HuH-7 (cell line): ENCODE measurements at places on chromosomes 3 and 15.

GRCh38 chr3:128588147-128588546 is 62.5 kb downstream of the RPN1 start:
- DNase-seq = no peak

- DNase-seq = peak; percentile 95
These were observed 8.1 kb downstream of the FAM131A start for GRCh38 chr3:184345317-184346144.

GRCh38 chr3:48762816-48763215 is 45.8 kb upstream of the IP6K2 start:
- DNase-seq = no peak

DNA sequence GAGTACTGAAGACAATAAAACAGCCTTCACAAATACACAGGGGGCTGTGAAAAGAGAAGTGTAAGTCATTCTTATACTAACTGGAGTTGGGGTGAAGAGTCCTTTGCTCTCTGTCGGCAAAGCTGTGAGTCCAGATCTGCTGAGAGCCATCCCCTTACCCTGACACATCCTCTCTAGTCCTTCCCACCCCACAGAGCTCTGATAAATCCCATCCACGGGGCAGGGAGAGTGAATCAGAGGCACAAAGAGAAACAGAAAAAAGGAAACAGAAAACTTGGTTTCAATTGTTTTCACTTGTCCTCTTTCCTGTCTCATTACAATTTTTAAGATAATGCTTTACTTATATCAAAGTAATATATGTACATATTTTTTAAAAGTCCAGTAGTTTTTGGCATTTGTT is 18.2 kb upstream of the ZNF639 start:
- DNase-seq = no peak

DNA sequence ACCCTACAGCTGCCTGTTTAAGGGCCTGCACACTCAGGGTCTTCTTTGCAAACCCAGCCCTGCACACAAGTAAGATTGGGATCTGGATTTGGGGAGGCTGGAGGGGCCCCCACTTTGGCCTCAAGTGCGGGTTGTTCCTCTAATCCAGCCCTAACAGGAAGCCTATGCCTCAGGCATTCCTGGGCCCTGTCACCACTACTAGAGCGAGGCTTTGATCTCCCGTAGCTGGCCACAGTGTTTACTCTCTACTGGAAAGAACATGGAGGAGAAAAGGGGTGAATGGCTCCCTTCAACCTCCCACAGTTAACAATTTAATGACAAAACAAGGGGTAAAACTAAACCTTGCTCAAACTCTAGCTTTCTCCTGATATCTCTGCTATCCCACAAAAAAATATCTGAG is 48.4 kb downstream of the DZIP1L start:
- no peak for DNase-seq

DNA sequence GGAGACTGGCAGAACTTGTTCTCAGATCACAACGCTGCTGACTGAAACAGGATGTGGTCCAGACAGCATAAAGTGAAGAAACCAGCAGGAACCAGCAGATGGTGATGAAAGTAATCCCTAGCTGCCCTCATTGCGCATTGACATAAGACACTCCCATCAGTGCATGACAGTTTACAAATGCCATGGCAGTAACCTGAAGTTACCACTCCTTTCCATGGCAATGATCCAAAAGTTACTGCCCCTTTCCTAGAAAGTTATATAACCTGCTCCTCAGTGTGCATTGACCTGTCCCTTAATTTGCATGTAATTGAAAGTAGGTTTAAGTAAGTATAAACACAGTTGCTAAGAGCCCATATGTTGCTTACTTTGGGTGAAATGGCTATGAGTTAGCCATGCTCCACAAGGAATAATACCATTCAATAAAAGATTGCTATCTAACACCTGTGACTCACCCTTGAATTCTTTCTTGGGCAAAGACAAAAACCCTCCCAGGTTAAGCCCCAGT is 149.1 kb upstream of the CD96 start:
- no peak for DNase-seq

DNA sequence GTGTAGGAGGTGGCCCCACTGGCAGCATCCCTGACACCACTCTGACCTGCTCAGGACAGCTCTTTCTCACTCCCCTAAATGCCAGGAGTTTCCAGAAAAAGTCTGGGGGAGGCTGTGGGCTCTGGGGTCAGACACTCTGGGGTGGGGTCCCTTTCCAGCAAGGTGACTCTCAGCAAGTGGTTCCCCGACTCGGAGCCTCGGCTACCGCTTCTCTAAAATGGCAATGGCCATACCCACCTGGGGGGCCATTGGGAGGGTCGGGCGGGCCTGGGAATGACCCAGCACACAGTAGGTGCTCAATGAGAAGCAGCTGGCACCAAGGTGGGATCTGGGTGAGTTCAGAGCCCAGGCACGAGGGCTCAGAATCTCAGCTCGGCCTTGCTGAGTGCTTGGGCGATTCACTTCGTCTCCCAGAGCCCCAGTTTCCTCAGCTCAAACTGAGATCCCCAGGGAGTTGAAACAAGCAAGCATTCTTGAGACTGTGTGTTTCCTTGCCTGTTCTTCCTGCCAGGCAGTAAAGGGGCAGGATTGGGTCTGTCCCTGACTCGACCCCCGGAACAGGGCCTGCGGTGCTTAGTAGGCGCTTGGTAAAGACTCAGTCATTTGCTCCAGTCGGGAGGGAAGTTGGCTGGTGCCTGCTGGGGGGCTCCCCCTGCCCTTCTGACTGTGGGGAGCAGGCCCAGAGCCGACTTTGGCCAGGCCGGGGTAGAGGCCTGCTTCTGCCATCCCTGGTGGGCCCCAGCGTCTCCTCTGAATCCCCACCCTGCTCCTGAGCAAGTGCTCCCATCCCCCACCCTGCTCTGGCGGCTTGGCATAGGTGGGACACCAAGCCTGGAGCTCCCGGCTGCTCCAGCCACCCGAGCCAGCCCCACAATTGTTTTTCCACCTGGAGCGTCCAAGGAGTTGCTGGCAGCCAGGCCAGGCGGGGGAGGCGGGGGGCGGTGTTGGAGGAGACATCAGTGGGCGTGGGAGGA is 32.9 kb upstream of the FBLN2 start:
- no peak for DNase-seq

DNA sequence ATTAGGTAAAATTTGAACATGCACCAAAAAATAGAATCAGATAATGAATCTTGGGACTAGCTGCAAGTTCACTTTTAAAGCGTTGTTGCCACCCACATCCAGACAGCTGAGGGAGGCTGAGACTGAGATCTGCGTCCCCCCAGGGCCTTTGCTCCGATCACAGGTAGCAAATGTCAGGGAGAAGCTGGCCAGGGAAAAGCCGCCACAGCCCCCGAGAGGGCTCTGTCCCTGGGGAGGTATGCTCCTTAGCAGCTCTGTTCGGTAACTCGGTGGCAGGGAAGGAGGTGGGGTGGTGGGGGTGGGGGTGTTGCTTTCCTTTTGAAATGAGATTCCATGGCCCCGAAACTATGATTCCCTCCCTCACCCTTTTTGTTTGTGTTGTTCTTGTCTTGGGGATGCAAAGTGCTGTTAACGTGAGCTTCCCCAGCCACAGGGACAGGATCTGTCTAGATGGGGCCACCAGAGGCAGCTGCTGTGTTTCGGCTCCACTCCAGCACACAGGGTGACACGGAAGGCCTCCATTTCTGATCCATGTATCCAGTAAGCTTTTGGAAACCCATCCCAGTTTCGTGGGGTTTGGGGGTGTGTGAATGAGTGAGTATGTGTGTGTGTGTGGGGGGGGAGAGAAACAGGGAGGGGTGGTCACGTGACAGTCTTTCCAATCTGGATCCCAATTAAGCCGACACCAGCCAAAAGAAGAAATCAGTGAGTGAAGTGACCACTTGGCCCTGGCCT is 1.1 kb upstream of the MINAR1 start:
- DNase-seq = no peak

DNA sequence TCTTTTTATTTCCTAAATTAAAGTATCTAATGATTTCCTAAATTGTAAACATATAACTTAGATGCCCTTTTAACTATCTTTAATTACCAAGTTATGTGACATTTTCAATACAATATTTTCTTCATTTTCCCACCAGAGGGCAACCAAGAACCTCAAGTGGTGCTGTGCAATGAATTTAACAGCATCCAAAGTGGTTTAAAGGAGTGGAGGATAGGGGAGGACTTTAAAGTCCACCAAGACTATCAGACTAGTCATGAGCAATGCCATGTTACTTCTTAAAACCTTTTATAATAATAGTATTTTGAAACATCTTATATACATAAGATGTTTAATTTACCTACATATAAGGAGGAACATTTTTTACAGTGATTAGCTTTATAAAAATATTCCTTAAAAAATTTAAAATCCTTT is 74.4 kb downstream of the DLG1 start:
- peak; percentile 37 for DNase-seq

GRCh38 chr3:40679290-40679689 is 154.5 kb downstream of the ZNF621 start:
- DNase-seq = no peak

- no peak for DNase-seq
These were observed 12.3 kb downstream of the BOC start for GRCh38 chr3:113223475-113224281.

DNA sequence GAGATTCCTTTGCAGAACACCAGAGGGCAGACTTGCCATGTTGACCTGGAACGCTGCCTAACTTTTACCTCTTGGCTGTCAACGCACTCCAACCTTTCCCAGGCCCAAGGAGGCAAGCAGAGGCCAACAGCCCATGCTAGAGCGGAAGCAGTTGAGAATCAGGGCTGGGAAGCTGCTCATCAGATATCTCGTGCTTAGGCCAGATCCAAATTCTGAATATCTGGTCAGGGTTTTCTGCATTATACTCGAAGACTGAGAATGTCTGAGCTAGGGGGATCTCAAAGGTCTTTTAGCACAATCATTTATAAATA is 2.5 kb downstream of the XIRP1 start:
- peak; percentile 89 for DNase-seq

GRCh38 chr15:83306561-83306960 is 22.1 kb upstream of the BNC1 start:
- DNase-seq = no peak

DNA sequence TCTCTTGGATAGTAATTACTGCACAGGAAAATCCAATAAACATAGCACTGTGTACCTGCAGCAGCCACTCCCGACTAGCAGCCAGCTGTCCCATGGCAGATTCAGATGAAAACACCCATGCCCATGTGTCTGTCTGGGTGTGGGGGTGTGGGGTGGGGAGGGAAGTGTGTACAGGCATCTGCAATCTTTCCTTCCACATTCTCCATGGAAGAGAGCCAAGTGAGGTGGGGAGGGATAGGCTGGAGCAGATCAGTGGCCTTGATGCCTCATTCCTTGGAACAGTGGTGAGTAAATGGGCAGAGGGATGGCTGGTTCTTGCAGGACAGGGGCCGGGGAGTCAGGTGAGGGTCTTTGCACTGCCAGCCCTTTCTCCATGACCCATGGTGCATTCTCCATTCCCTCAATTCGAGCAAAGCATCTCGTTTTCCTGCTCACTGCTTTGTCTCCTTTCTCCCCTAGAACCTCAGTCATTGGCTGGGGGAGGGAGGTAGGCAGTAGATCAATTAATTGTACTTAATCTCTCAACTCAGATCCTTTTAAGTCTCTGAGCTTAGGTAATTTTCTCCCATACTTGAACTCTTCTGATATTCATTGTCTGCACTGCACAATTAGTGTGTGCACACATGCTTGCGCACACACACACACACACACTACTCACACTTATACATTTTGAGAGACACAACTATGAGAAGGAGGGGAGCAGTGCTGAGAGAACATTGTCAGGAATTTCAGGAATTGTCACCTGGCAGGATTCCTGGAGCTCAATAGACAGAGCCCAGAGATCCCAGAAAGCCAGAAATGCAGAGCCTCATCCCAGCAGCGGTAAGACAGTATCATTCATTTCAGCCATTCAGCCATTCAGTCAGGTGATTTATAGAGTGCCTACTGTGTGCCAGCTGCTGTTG is 31.9 kb downstream of the PDIA5 start:
- DNase-seq = no peak

DNA sequence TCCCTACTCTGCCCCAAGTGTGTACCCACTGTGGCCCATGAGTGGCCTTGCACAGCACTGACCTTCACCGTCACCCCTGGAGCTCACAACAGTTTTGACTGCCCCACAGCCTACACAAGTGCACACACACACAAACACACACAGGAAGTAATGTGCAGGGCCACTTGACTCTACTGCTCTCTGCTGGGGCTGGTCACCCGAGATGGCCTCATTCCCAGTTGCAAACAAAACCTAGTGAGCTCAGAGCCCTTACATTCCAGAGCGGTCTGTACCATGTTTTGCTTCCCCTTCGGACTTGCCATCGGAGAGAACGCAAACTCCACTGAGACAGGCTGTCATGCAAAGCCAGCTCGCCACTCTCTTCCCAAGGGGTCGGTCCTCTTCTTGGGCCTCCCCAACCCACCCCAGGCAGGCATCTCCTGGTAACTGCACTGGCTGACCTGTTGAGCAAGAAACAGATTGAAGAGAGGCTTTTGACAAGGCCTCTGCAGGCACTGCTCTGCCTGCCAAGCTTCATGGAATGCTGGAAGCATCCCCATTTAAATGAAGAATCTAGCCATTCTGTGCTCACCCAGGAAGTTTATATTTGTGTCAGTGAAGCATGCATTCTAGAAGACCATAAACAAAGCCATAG is 232.0 kb upstream of the IGF1R start:
- DNase-seq = no peak

DNA sequence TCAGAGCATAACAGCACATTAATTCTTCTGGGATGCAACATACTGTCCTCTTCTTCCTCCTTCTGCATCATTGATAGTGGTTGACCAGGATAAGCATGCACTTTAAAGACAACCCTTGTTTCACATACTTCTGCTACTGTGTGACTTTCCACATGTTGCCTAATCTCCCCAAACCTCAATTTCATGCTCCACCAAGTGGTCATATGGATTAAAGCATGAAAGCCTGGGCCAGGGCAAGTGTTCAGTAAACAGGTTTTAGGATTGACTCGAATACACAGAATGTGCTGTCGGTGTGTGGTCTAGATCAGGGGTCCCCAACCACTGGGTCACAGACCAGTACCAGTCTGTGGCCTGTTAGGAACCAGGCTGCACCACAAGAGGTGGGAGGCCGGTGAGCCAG is 22.5 kb upstream of the BFSP2 start:
- peak; percentile 60 for DNase-seq

GRCh38 chr3:171585039-171585438 is 124.8 kb upstream of the TNIK start:
- DNase-seq = no peak

GRCh38 chr3:176286476-176287085 is 910.7 kb downstream of the TBL1XR1 start:
- no peak for DNase-seq

DNA sequence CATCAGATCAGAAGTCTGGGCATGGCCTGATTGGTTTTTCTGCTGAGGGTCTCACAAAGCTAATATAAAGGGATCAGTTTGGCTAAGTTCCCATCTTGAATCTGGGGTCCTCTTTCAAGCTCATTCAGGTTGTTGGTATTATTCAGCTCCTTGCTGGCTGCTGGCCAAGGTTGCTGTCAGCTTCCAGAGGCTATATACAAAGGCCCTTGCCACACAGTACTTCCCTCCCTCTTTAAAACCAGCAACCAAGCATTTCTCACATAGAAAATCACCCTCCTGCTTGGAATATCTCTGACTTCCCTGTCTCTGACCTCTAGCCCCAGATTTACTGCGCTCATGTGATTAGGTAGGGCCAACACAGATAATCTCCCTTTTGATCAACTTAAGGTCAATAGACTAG is 442.9 kb downstream of the ERC2 start:
- no peak for DNase-seq
